KBM-7 (cell line): ENCODE measurements at places on chromosomes 16 and 17.

DNA sequence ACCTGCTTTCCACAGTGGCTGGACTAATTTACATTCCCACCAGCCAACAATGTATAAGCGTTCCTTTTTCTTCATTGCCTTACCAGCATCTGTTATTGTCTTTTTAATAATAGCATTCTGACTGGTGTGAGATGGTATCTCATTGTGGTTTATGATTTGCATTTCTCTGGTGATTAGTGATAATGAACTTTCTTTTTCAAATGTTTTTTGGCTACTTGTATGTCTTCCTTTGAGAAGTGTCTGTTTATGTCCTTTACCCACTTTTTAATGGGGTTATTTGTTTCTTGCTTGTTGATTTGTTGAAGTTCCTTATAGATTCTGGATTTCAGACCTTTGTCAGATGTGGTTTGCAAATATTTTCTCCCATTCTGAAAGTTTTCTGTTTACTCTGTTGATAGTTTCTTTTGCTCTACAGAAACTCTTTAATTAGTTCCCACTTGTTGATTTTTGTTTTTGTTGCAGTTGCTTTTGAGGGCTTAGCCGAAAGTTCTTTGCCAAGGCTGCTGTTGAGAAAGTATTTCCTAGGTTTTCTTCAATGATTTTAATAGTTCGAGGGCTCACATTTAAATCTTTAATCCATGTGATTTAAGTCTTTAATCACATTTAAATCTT lies 26.8 kb downstream of the ITGAM start:
- DNase-seq = no peak

GRCh38 chr16:85631802-85632393 lies 18.8 kb downstream of the GSE1 start:
- DNase-seq = no peak

DNA sequence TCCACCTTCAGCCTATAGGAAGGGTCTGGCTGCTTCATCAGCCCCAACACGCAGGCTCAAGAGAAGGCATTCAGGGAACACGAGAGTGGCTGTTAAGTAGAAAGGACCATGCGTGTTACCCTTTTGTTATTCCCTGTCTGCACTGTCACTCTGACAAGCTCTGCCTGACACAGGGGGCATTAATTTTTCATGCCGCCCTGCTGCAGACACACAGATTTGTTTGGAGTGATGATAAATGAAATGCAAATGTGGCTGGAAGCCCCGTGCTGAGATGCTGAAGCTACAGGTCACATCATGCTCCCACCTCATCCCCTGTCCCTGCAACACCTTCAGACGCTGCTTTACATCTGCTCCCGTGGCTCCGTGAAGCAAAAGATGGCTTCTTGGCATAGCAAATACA lies 97.7 kb downstream of the USP31 start:
- DNase-seq = no peak

- DNase-seq = no peak
Measured at GRCh38 chr16:85898521-85899442, at the start of gene IRF8. Gene IRF8 (plus strand): TSS chr16:85899162. CDS start chr16:85903016, 3,854 bp downstream.

- no peak for DNase-seq
Measured at GRCh38 chr17:78589031-78589675, 12.0 kb upstream of the DNAH17 start.

DNA sequence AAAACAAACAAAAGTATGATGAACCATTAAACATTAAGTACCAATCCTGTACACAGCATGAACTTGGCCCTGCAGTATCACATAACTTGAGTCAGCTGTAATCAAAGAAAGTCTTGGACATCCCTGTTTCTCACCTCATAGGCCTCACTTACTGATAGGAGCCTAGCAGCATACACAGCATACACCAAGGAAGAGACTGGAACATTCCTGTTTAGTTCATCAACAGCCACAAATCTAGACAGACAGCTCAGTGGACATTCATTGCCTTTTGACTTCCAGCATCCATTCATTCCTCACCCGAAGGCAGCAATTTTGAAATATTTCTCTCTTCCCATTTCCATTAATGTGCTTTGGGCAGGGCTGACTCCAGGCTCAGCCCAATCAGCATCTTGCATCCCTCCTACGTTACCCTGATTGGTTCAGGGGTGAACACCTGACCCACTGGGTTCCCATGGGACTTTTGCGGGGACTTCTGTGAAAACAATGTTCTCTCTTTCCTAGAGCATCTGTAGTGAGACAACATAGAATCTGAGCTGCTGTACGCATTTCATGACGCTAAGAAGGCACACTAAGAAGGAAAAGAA lies 336.7 kb upstream of the ZFHX3 start:
- no peak for DNase-seq

DNA sequence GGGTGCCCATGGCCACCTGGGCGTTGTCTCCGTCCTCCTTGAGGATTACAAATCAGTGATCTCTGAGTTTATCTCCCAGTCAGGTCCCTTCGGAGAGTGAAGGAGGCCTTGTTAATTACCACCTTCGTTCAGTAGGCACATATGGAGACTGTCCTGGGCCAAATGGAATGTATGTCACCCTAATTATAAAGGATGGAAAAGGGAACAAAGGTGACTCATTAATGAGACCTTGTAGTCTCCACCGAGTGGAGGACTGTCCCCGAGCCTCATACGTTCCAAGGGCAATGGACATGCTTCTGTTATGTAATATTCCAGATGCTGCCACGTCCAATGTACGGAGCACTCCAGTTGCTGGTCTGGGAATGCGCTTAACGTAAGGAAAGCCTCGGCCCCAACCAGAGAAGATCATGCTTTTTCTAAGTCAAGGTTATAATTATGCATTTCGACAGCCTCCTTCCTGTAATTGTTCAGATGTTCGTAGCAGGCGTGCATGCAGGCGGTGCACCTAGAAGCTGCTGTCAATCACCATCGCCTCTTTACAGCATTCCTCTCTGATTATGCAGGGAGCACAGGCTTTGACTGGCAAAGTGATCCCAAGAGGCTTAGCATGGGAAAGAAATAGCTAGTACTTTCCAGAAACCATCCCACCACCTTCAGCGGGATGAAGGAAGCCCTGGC lies 22.4 kb upstream of the SEC14L1 start:
- no peak for DNase-seq
